CD4-positive, alpha-beta T cell treated with Interleukin-4 for 4 hours (primary cell): ENCODE measurements at places on chromosomes 1 and 21.

DNA sequence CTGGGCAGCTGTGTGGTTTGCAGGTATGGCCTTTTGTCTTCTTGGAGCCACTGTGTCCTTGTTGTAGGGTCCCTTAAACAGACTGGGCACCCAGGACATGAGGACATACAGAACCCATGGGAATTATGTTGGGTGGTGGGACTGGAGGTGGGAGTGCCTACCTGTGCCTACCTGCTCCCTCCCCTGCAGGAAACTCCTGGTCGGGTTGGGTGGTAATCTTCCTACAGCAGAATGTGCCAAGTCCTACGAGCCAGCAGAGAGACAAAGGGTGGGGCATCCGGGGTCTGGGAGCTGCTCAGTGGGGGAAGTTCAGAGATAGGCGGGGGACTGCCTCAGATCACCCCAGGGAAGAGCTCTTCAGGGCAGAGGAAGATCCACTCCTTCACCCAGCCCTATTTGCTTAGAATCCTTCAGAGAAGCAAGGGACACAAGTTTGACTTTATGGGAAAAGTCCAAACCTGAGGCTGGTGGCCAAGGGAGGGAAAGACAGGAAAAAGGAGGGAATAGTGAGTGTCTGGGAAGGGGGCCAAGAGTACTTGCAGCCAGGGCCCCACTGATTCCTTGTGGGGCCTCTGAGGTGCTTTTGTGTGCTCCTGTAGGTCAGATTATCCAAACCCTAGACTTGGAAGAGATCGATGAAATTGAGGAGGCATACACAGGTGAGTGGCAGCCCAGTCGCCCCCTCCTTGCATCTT, 58.3 kb downstream of the KIF21B start:
- DNase-seq: no peak

DNA sequence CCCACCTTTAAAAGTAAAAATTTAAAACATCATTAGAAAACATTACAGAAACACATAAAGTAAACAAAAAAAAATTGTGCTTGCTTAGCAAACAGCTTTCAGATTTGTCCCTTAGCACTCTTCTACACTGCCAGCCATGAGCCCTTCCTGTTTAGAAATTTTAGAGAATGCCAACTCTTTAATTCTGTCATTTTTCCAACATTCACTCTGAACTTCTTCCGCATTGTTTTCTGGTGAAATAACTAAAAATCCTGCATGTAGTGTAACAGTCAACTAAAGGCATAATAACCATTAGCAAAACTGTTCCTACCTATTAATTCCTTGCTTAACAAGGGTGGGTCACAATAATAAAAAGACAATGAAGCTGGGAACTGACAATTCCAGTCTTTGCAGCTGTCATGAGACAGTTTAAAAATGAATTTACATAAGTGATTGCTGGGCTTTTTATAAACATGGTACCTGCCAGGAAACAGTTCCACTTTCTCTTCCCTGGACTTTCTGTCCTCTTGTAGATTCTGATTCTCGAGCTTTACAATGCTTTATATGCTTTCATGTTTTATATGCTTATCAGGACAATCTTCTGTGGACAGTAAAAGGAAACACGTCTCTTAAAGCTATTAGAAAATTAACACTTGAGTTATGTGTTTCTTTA, 19.0 kb downstream of the GNG12 start:
- no peak for DNase-seq

DNA sequence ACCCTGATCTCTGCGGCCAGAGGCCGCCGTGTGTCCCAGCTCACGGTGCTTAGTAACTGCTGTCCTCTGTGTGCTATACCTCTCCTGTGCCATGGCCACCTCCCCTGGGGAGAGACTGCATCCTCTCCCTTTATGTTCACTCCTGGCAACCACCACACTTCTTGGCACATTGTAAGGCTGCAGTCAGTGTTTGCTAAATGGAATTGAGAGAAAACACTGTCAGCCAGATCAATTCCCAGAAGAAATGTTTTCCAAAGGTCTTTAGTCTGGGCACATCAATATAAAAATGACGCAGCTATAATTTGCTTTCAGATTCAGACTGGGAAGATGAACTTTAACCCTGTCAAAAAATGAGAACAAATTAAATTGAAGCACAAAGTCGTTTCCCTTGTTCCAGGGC, 96.8 kb downstream of the BEND5 start:
- no peak for DNase-seq

DNA sequence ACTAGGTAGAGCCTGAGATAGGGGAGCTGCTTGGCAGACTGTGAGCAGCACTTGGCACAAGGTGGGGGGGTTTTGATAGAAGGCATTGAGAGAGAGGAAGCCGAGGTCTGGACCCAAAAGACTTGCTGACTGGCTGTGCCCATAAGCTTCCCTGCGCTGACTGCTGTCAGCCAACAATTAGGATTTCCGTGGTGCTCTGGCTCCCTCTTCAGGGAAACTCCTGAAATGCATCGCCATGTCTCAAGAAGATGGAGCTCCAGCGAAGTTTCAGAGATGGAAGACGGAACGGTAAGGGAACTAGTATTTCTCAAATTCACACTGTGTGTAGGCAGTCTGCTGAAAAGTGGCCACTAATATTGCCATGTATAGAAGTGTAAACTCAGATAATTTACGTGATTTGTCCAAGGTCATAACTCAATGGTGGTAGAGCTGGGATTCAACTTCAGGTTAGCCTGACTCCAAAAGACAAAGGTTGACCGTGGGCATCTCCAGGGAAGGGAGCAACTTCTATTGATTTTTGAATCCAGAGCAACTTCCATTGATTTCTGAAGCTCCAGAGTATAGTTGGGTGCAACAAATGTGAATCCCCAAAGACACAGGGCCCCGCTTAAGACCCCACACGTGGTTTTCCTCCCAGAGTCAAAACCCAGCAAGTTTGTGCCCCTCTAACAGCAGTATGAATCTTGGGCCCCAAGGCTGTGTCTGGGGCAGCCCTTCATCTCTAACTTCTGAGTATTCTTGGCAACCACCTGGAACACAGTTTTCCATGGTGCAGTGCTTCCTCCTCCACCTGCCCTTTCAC, 44.5 kb upstream of the CRNN start:
- DNase-seq: peak; percentile 81

- DNase-seq: no peak
Observed at GRCh38 chr1:103197216-103197615, 88.9 kb upstream of the COL11A1 start.

GRCh38 chr1:185719021-185719420, 15.2 kb upstream of the HMCN1 start:
- DNase-seq: no peak

DNA sequence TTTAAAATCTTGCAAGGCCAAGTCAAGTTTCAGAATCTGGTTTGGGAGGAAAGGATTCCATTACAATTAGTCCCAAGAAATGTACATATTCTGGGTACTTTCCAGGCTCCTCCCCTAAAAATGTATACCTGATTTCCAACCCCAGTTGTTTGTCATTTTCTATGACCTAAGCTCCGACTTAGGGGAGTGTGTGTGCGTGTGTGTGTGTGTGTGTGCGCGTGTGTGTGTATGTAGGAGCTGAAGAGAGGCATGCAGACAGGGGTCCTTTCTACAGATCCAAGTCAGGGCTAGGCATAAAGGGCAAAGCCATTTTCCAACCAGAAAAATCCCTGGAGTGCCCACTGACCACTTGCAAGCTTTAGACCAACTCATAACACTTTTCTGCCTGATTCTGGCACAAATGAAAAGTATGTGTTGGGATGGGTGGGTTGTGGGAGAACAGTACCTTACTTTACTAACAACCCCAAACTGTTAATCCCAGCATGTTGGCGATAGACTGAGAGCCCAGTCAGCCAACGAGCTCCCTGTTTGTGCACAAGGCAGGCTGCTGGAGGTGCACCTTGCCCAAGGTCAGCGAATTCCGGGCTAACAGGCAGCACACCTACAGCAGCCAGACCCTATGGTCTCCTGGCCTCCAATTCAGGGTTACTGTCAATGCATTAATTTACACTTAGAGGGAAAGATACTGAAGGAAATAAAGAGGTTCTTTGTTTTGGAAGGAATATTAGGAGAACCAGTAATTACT, 1.7 kb downstream of the TRABD2B start:
- no peak for DNase-seq

GRCh38 chr1:151005729-151006319, 878 bp downstream of the MINDY1 start:
- no peak for DNase-seq

- DNase-seq: no peak
Observed at GRCh38 chr1:68217060-68217554, 15.2 kb downstream of the WLS start.

- DNase-seq: no peak
Observed at GRCh38 chr1:80250573-80251168, 1244.1 kb upstream of the ADGRL4 start.

DNA sequence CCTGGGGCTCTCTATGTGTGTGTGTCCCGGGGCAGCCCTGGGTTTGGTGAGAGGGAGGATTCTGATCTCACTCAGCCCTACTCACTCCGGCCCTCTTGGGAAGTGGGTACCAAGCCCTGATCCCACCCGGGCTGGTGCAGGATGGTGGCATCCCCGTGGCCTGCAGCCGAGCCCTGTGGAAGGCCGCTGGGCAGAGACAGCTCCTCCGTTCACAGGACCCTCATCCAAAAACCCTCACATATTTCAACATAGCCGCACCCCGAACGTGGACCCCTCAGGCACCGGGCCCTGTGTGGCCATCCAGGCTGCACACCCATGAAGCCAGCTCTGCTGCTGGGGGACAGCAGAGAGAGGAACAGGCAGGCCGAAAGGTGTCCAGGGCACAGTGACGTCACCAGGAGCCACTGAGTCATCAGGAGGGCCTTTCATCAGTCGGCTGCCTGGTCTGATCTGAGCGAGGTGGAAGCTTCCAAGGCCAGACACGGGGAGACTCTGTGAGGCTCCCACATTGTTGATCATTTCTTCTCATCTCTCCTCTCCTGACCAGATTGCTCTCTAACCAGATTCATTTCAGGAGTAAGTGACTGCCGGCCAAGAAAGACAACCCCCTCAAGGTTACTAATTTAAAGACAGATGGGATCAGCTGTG, 16.2 kb upstream of the GPR157 start:
- DNase-seq: no peak

DNA sequence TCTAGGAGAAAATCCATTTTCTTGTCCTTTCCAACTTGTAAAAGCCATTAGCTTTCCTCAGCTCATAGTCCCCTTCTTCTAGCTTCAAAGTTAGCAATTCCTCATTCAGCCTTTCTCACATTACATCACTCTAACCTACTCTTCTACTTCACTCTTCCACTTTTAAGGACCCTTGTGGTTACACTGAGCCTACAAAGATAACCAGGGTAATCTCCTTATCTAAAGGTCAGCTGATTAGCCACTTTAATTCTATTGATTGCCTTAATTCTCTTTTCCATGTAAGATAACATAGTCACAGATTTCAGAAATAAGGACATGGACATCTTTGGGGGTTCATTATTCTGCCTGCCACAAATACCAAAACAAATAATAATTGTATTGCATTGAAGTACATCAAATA, 8.5 kb upstream of the SPATA6 start:
- no peak for DNase-seq

GRCh38 chr21:45607909-45608295, 35.6 kb upstream of the PCBP3 start:
- DNase-seq: no peak

GRCh38 chr1:24535778-24536177, 20.1 kb upstream of the NCMAP start:
- no peak for DNase-seq

DNA sequence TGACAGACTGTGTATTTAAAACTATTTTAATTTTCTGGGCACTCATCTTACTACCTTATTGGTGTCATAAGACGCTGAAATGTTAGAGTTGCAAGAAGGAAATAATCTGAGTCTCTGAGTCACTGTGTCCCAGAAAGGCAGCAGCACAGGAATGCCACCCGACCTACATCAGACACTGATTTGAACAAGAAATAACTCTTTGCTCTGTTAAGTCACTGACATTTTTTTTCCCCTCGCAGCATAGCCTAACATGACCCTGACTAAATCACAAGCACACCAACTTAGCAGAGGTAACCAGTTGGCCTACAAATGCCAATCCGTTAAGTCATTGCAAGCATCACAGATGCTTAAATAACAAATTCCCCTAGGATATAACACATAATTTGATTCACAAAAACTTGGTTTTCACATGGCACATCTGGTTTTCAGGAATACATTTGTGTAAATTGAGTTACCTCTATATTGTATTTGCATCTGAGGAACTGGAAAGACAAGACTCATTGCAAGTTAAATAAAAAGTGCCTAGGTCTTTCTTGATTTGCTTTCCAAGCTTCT, 349.1 kb downstream of the SEC16B start:
- no peak for DNase-seq

DNA sequence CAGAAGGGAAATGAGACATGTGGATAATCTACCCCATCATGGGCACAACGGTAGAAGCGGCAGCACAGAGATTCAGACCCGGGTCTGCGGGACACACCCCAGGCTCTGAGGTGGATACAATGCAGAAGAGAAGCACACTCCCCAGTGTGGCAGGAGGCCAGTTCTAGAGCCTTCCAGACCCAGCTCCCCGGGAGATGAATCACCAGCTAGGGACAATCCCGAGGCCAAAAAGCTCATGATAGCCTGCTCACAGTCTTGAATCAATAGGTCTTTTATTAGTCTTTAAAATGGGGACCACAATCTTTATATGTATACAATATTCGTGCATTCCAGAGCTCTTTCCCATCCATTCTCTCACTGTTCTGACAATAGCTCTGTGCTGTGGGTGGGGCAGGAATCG, 57.3 kb upstream of the DIRAS3 start:
- DNase-seq: no peak

GRCh38 chr1:51750729-51751128, 127.8 kb downstream of the NRDC start:
- no peak for DNase-seq

GRCh38 chr1:228120857-228121489, 11.9 kb upstream of the MRPL55 start:
- DNase-seq: no peak

- no peak for DNase-seq
Observed at GRCh38 chr1:58934706-58935105, 150.9 kb upstream of the JUN start.

DNA sequence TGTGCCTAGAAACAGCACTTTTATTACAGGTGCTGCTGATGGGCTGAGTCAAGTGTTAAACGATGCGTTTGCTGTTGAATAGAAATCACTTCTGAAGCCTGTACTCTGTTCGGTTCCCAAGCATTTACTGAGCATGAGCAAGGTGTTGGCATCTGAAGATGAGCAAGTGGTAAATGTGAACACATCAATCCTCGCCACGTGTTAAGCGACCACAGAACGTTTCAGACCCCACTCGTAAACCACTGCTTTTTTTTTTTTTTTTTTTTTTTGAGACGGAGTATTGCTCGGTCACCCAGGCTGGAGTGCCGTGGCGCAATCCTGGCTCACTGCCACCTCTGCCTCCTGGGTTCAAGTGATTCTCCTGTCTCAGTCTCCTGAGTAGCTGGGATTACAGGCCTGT, 241.2 kb downstream of the SETD4 start:
- no peak for DNase-seq

- no peak for DNase-seq
Observed at GRCh38 chr1:52572387-52572786, 19.5 kb upstream of the TUT4 start.

DNA sequence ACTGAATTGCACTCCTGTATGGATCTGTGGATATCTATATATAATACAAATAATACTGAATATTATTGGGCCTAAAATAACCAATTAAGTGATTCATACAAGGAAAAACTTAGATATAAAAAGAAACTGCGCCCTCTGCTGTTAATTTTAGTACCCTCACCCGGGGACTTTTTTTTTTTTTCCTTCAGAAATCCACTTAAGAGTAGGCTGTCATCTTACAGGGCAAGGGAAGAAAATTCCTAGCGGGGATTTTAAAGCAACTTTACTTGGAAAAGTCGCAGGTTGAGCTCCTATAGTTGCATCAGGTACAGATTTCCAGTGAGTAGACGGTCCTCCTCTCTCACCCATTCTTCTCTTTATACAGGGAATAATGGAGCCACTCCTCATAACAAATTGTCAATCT, 1.3 kb downstream of the NTNG1 start:
- peak; percentile 4 for DNase-seq
